ENCODE measurements at places on chromosomes 1 and 21. TPM values are rescaled to one million over a fixed set of nuclear protein-coding genes. Genes with fewer than 3 reads are reported as not detected.

GRCh38 chr1:200411406-200412257, 1.8 kb upstream of the ZNF281 start:
- DNase-seq, result no peak

GRCh38 chr1:15899266-15899665, 51.8 kb downstream of the SPEN start:
- DNase-seq, result no peak

GRCh38 chr1:54105736-54106269, 47.0 kb downstream of the CDCP2 start:
- DNase-seq, result no peak

The HES3 gene
- total RNA-seq, result 25.2 TPM

DNA sequence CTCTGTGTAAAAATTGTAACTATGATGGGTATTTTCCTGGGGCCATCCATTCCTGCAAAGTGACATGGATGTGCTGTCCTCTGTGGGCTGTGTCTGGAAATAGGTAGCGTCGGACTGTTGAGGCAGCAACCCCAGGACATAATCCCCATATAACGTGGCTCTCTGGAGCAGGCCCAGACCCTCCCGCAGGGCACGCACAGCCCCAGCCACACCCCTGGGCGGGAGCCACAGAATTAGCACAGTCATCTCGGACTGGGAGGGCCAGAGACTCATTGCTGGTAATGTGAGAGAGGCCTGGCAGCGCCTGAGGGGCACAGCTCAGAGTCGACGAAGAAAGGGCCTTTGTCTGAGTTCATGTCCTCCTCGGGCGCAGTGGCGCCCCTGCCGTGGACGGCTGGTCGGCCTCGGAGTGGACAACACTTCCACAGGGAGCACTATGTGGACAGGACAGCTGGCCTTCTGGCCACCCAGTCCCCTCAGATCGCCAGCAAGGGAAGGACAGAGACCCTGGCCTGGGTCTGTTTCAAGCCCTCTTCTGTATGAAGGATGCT, 20.1 kb downstream of the SIM2 start:
- DNase-seq, result no peak

DNA sequence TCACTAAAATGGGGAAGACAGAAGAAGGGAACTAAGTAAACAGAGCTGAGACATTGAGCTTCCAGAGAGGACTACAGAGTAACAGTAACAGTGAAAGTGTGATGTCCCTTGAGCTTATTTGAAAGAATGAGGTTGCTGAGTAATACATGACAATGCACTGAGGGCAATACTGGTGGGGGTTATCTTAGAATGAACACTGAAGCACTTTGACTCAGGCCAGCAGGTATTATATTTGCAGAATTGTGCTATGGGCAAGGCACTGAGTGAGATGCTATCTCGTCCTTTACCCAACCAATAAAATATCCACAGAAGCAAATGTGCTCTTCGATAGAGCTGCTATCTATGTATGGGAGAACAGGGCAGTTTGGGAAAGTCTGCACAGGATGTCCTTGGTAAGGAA, 133.2 kb downstream of the DISP1 start:
- DNase-seq, result no peak

DNA sequence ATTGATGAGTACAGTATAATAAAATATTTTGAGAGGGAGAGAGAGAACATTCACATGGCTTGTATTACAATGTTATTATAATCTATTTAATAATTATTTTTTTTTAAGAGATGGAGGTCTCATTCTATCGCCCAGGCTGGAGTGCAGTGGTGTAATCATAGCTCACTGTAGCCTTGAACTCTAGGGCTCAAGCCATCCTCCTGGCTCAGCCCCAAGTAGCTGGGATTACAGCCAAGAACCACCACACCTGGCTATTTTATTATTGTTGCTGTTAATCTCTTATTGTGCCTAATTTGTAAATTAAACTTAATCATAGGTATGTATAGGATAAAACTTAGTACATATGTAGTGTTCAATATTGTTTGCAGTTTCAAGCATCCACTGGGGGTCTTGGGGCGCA, 57.8 kb downstream of the HS2ST1 start:
- no peak for DNase-seq

GRCh38 chr1:119516680-119517079, 9.7 kb downstream of the HSD3B1 start:
- DNase-seq, result no peak
